CD4-positive, CD25-positive, alpha-beta regulatory T cell (primary cell): ENCODE measurements at places on chromosomes 7 and 10.

GRCh38 chr7:12851142-12851541 lies 163.7 kb downstream of the ARL4A start:
- DNase-seq: no peak

DNA sequence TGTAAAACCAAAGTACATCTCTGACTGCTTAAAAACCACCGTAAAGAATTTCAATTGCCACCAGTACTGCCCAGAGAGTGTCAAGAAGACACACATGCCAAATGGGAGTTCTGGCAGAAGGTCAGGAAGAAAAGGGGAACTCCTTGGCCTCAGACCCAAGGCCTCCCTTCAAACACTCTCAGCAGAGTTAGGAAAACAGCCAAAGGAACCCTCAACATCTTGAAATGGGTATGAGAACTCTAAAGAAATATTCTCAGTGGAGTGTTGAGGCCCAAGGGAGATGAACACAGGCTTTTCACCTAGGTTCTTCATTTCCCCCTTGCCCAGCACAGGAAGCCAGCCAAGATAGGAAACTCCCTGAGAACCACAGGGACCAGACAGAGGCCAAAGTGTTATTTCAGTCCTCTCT lies 96.1 kb upstream of the ASAH2 start:
- no peak for DNase-seq

DNA sequence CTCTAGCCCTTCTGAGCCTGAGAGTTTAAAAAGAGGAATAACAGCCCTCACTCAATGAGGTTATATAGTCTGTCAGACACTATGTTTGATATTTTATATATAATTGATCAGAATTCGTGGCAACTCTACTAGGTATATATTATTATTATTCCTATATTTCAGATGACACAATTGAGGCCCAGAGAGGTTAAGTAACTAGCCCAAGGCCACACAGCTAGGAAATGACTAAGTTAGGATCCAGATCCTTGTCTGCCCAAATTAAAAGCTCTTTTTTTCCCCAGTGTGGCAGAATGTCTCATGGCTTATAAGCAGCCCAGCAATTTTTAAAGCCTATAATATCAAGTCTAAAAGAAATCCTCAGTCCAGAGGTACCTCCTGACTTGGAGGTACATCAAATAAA lies 1119.9 kb upstream of the AUTS2 start:
- DNase-seq: no peak

- DNase-seq: no peak
Measured at GRCh38 chr10:60135020-60135419, 228.7 kb upstream of the CCDC6 start.

DNA sequence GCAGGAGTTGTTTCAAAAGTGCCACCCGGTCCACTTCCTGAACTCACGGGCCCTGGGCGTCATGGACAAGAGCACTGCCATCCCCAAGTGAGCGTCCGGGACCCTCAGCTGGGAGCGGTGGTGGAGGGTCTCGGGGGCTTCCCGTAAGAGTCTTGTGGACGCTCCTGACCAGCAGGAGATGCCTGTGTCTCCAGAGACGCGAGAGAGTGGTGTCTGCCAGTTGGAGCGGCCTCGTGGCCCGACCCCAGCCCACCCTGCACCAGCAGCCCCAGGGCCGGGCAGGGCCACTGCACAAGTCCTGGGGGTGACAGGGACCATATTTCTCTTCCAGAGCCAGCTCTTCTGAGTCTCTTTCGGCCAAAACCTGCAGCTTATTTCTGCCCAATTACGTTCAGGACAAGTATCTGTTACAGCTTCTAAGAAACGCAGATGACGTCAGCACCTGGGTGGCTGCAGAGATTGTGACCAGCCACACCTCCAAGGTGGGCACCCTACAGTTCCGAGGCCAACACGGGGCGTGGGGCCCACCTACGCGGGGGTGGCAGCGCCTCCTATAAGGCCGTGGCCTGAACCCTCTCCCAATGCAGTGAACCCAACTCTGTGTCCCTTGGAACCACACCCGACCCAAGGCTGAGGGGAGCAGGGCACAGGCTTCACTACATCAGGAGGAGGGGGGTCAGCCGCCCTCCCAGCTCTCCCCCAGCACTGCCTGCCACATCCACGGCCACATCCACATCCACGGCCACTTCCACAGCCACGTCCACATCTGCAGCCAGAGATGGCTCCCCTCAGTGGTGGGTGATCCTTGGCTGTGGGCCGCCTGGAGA lies 16.2 kb upstream of the UTF1 start:
- DNase-seq: no peak

- DNase-seq: no peak
Measured at GRCh38 chr10:110817614-110818013, 54.1 kb upstream of the PDCD4 start.

- no peak for DNase-seq
Measured at GRCh38 chr7:15838265-15838664, 151.8 kb upstream of the MEOX2 start.

DNA sequence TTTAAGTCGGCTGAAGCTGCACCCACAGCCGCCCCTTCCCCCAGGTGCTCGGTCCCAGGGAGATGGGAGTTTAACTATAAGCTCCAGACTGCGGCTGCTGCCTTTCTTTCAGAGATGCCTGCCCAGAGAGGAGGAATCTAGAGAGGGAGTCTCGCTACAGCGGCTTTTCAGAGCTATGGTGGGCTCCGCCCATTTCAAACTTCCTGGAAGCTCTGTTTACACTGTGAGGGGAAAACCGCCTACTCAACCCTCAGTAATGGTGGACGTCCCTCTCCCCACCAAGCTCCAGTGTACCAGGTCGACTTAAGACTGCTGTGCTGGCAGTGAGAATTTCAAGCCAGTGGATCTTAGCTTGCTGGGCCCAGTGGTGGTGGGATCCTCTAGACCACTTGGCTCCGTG lies 135.4 kb downstream of the CXCL12 start:
- no peak for DNase-seq

DNA sequence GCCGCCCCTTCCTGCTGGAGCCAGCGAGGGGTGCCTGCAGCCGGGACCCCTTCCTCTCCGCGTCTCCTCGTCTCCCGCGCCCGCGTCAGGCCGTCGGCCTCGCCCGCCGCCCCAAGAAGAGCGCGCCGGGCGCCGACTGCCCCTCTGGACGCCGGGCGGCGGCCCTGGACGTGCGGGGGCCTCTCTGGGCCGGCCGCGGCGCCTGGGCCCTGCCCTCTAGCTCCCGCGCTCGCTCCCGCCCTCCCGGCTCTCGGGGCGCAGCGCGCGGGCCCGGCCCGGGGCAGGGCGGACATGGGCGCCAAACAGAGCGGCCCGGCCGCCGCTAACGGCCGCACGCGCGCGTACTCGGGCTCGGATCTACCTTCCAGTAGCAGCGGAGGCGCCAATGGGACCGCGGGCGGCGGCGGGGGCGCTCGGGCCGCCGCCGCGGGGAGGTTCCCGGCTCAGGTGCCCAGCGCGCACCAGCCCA lies 704 bp downstream of the ZNRF2 start:
- peak; percentile 40 for DNase-seq

- DNase-seq: no peak
Measured at GRCh38 chr10:119680650-119681081, 29.5 kb downstream of the BAG3 start.

DNA sequence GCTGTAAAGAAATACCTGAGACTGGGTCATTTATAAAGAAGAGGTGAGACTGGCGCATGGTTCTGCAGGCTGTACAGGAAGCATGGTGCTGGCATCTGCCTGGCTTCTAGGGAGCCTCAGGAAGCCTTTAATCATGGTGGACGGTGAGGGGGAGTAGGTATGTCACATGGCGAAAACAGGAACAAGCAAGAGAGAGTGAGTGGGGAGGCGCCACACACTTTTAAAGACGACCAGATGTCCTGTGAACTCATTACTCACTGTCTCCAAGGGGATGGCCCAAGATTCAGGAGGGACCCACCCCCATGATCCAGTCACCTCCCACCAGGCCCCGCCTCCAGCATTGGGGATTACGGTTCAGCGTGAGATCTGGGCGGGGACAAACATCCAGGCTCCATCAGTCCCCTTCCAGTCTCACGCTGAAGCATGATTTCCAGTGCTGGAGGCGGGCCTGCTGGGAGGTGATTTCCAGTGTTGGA lies 3.2 kb downstream of the ZNF316 start:
- no peak for DNase-seq

DNA sequence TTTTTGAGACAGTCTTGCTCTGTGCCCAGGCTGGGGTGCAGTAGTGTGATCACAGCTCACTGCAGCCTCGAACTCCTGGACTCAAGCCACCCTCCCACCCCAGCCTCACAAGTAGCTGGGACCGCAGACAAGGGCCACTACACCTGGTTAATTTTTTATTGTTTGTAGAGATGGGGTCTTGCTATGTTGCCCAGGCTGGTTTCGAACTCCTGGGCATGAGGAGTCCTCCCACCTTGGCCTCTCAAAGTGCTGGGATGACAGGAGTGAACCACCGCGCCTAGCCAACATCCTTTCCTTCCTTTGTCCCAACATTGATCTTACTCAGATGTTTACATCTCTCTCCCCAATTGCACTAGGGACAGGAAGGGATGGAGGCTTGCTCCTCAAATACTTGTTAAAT lies 3.3 kb downstream of the GTF2IRD1 start:
- DNase-seq: no peak

- no peak for DNase-seq
Measured at GRCh38 chr10:76252733-76253132, 821.3 kb downstream of the LRMDA start.

DNA sequence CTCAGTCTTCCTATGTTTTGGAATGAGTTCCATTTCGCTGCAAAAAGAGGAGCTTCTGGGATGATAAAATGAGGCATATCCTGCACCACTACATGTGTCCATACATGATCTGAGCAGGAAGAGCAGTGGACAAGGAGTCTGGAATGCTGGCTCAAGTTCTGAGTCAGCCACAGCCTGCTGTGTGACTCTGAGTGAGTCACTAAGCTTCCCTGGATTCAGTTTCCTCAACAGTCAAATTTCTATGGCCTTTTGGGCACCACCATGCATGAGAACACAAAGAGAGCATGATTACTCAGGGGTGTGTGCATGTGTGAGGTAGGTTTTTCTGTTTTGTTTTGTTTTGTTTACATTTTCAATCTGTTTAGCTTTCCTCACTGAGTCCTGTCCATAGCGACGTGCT lies 254.6 kb downstream of the ANKRD30A start:
- no peak for DNase-seq

GRCh38 chr7:152173372-152174070 lies 148.0 kb downstream of the GALNT11 start:
- no peak for DNase-seq

- DNase-seq: no peak
Measured at GRCh38 chr10:35416619-35417312, 80.5 kb downstream of the CCNY start.
